Activated T-cell treated with anti-CD3 and anti-CD28 coated beads, Interleukin-2, amount 50 U/mL, for 4 hours (primary cell): ENCODE measurements at places on chromosomes 6 and 20. TPM values are rescaled to one million over a fixed set of nuclear protein-coding genes. Genes with fewer than 3 reads are reported as not detected.

BCAS1 gene
- 0.40 TPM for total RNA-seq

MYLK4 gene
- 0.11 TPM for total RNA-seq

PGC gene
- total RNA-seq, result 0.38 TPM

SCUBE3 gene
- total RNA-seq, result not detected

MAK gene
- total RNA-seq, result 0.84 TPM

GRCh38 chr6:143322386-143322785 lies 128.1 kb downstream of the ADAT2 start:
- DNase-seq, result no peak

DNA sequence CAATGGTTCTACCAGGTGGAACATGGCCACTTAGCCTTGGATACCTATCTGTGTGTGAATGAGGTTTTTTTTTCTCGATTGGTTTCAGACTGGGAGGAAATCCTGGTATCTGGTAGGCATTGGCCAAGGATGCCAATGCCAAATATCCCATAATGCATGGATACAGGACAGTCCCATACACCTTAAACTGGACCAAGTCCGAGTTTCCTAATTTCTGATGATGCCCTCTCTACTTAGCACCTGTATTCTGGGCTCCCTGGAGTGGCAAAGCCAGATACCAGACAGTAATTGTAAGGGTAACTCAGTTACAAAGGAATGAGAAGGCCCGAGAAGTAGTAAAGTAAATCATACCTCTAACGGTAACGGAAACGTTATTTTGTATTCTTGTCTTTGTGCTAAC lies 17.9 kb downstream of the SNX5 start:
- DNase-seq, result no peak

DNA sequence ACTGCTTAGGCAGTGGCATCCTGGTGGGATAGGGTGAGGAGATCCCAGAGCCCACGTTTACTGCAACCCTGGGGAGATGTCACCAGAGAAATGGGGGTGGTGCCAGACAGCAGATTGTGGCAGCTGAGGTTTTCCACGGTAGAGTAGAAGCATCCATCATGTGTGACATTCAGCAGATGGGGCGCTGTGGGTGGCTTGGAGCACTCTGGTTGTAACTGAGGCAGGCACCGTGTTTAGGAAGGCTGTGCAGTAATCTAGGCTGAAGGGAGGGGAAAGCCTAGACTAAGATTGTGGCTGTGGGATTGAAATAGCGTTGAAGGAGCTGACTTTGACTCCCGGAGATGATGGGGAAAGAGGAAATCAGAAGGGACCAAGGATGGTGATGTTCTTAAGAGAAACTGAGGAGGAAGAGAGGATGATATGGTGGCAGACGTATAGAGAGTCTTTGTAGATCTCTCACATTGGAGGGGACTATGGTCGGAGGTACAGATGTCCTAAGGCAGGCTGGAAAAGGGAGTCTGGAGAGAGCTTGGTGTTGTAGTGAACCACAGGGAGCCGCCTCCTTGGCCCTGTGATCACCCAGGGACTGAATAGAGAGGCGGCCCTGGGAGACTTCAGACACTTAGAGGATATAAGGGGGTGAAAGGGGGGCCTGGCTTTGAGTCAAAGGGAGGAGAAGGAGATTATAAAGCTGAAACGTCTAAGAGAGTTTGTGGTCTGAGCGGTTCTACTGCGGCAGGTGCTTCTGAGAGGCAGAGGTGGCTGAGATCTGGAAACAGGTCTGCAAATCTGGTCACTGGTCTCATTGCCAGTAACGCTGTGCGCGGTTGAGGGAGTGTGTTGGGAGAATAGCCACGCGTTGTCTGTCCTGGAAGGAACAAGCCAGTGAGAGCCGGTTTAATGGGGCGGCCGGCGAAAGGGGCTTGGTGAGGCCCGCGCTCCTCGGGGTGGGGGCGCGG lies 792 bp upstream of the MICA start:
- DNase-seq, result peak; percentile 37

DNA sequence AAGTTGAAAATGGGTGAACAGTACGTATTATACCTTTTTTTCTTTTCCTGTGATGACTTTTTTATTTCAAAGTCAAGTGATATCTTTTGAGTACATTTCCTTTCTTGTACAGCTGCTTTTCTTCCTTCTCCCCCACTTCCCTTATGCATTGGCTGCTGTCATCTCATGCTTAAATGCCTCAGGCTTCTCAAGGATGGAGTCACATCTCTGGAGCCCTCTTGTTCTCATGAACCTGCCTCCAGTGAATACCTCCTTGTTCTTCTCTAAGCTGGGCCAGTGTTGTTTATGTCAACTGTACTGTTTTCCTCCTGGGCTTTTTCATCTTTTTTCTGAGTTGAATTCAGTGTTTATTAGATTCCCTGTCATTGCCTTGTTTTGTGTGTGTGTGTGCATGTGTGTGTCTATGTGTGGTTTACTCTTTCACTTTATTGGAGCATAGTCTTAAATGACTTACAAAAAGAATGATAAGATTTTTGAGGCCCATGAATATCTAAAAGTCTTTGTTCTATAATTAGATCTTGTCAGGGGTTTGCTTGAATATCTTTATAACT lies 23.6 kb downstream of the STXBP5 start:
- no peak for DNase-seq

DNA sequence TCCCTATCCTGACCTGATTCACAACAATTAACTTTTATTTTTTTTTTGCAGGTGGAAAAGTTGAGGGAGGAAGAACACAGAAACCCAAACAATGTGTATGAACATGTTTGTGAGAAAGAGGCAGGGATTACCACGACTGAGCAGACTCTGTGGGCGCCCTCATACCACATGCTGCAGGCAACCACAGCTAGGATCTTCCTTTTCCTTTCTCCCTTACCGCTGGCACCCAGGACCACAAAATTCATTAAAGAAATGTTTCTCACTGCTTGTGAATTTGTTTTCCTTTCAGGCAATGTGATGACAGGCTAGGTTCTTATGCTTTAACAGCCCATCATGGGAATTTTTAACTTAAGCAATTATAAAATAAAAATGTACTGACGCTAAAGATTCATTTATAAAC lies 287.1 kb downstream of the GMDS start:
- no peak for DNase-seq

DNA sequence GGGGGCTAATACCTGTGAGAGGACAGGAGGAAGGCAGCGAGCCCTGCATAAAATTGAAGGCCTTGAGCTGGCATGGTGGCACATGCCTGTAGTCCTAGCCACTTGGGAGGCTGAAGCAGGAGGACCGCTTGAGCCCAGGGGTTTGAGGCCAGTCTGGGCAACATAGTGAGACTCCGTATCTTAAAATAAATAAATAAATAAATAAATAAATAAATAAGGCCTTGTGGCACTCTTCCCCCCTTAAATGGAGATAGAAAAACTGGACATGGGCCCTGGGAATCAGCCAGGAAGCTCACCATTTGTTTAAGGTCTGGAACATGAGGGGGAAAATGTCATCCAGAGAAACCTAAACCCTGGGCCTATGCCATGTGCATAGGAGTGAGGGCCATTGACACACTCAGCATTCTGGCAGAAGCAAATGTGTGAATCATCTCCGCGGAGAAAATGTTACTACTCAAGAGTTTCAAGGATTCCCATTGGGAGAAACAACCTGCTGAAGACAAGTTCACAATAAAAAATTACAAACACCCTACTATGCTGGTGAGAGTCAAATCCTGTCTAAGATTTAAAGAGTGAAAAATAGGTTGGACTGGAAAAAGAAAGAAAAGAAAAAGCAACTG lies 51.9 kb upstream of the UBR2 start:
- DNase-seq, result no peak

DNA sequence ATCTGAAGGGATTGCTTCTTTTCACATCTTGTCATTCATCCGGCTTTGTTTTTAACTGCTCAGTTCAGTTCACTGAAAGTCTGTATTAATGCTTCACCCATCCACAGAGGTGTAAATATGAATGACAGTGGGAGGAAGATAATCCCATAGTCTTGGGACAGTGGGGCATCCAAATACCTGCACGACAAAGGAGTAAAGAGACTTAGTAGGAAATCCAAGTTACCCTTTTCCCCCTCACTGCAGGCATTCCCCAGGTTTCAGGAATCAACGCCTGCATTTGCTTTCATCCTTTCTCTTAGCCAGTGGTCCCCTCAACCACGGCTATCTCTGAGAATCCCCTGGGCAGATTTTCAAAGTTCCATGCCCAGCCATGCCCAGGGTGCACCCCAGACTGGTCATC lies 110.2 kb downstream of the MYLK4 start:
- DNase-seq, result no peak

- DNase-seq, result no peak
Observed at GRCh38 chr20:36098364-36098763, 56.2 kb upstream of the EPB41L1 start.

DNA sequence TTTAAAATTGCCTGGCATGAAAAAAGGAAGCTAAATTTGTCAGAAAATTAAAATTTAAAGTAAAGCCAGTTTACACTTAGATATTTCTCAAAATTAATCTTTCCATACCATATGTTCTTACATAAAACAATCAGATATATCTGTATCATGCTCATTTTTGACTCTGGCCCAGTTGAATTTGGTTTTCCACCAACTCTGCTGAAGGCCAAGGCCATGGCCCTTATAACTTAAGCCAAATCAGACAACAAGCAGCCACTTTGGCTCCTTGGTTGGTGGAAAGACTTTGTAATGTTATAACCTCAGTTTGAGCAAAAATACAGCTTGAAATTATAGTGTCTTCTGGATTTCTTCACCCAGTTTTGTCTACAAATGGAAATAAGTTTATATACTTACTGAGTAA lies 97.3 kb downstream of the CENPW start:
- DNase-seq, result no peak

GRCh38 chr6:128343706-128344105 lies 176.7 kb downstream of the PTPRK start:
- no peak for DNase-seq
